ENCODE measurements at places on chromosomes 3 and 15.

DNA sequence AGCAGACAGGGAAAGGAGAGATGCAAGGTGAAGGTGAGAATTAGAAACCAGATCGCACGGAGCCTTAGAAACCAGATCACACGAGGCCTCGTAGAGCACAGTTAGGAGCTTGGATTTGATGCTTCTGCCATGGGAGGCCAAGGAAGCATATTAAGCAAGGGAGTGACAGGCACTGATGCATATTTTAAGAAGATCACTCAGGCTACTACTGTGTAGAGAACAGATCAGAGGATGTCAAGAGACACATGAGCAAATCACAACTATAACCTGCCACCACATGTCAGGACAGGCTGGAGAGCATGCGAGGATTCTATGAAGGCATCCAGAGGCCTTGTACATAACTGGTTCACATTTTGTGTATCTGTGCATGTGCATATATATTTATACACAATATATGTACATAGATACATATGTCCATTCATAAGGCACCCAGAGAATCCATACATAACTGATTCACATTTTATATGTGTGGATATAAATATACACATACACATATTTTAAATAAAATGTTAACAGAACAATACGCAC lies 99.6 kb upstream of the FHIT start:
- DNase-seq = no peak

DNA sequence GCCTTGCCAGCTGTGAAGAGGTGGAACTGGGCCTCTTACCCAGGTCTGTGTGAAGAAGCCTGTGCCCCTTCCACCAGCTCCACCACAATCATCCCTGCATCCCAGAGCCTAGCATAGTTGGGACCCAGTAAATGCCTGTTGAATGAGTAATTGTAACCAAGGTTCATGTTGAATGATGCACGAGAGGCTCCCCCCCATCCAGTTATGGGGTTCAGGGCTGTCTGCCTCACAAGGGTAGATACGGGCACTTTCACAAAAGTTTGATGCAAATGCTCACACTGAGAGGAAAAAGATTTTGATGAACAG lies 29.5 kb upstream of the TSEN2 start:
- peak; percentile 26 for DNase-seq

DNA sequence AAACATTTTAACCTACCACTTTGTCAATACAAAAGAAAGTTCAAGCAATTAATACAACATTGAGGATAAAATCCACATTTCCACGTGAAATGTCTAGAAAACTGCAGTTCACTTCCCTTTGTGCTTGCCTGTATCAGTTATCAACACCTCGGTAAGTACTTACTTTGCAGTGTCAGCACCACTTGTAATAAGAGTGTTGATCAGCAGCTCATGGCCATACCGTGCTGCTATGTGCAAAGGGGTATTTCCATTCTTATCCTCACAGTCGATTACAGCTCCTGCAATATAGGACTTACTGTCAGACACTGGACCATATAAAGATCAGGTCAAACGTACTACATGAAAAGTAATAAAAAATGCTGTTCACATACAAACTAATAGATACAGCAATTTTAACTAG lies 84.4 kb downstream of the ANKRD28 start:
- no peak for DNase-seq

DNA sequence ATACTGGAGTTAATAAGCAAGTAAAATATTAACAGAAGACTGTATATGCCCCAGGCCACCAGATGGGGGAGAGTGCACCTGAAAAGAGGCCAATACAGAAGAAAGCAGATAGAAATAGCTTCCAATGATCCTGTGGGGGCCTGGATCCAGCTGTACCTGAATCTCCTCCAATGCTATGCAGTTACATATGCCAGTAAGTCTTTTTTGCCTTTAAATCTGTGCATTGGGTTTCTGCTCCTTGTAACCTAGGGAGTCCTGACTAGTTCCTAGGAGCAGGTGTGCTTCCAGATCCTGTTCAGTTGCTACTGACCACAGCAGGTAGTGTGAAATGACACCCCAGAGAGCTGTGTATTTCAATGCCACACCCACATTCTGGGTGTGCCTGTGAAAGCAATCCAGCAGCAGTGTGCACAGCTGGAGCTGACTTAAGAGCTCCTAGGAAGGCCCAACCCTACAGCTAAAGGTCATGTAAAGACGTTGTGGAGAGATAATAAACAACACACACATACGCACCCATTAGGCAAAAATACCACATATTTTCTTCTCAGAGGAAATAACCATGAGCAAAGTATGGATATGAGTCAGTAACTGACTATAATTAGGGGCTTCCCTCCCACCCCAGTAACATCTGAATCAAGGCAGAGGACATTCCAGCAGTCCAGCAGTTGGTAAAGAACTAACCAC lies 62.2 kb upstream of the AKAP13 start:
- DNase-seq = peak; percentile 92

GRCh38 chr3:185353225-185353624 lies 9.7 kb upstream of the MAP3K13 start:
- DNase-seq = no peak

DNA sequence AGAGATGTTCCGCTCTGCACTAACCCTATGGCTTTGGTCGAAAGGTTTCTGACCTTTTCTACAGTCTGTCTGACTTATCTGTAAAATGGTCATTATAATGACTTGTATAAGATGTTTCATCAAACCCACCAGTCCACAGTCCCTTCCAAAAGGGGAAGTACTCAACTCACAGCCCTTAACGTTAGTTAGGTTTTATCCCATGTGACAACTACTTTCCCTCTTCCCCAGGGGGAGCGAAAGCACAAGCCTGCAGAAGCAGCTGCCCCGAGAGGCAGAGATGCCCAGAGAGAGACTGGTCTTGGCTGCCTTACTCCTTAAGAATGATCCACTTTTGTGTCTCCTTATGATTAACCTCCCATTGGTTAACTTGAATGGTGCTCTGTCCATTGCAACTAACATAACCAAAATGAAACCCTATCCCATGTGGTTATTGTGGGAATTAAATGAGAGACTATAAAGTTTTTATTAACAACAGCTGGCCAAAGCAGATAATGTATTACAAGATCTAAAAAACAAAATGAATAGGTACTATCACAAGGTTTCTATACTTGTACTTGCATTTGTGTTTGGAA lies 6.4 kb downstream of the ASTE1 start:
- no peak for DNase-seq

DNA sequence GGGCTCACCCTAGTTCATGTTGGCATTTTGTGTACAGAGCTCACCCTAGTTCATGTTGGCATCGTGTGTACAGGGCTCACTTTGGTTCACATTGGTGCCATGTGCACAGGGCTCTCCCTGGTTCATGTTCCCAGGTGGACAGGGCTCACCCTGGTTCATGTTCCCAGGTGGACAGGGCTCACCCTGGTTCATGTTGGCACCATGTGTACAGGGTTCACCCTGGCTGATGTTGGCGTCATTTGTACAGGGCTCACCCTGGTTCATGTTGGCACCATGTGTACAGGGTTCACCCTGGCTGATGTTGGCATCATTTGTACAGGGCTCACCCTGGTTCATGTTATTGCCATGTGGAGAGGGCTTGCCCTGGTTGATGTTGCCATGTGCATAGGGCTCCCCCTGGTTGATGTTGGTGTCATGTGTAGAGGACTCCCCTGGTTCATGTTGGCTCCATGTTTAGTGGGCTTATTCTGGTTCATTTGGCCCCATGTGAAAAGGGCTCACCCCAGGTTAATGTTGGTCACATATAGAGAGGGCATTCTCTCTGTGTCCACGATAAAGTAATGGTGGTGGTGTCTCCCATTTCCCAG lies 31.7 kb upstream of the NR2C2 start:
- DNase-seq = no peak

DNA sequence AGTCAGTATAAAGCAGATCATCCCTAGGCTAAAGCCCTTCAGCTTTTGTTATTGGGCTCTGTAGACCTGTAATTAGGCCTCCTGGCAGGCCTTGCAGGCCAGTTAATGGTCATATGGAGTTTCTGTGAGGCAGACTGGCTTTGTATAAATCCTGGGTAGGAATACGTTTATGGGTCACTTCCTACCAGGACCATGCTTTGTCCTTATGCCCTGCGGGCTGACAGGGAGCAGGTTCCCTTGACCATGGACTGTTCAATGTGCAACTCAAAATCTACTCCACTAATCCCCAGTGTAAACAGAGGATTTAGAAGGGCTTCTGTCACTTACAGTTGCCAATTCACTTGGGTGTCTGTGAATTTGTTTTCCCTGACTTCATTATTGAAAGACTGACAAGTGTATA lies 202.7 kb upstream of the MLF1 start:
- no peak for DNase-seq

- no peak for DNase-seq
Measured at GRCh38 chr15:33746203-33746602, 222.1 kb upstream of the CHRM5 start.

Measured in fibroblast of skin of abdomen (primary cell).